ENCODE measurements at places on chromosomes 11 and 22. TPM values are rescaled to one million over a fixed set of nuclear protein-coding genes. Genes with fewer than 3 reads are reported as not detected.

DNA sequence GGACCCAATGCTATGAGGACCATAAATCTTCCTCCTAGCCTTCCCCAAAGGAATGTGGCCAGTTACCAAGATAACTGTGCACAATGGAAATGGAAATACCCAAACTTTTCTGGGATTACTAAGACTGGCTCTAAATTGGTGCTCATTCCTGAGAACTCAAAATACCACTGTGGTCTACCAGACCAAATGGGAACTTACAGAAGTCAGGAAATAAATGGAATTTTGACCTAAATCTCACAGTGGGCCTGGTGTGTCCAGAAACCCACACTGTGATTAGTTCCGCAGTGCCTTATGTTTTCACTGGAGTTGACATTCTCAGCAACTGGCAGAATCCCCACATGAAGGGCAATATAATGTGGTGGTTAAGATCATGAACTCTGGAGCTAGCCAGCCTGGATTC lies 99.4 kb upstream of the ZC3H12C start:
- no peak for DNase-seq

DNA sequence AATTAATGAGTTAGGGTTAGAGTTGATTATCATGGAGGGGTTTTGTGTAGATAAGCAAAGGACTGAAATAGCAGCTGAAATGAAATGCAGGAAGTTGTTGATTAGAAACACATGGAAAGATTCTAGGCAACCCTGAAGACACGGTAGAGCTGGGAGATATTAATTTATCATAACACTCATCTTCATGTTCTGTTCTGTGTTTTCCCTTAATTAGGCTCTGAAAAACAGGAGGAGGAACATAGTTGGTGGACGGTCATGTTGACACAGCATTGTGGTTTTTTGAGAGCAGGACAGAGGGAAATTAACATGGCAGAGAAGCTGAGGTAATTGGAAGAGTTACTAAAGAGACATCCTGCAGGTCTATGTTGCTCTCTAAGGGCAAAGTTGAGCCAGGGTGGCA lies 138.8 kb upstream of the UBASH3B start:
- DNase-seq, result no peak

DNA sequence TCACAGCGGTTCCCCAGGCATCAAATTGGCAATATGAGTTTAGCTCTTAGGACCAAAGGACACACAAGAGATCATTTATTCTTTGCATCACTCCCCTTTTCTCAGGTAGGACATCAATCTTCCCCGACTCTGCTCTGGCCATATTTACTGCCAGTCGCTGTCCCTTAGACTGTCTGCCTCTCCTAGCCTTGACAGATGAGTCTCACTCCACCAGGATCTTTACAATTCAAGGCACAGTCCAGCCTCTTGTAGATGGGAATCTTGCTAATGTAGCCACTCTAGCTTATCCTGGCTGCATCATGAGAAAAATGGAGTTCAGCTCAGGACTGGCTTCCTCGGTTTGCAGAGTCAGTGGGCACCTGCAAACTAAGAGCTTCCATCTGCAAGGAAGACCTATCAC lies 915.2 kb downstream of the NTM start:
- no peak for DNase-seq

DNA sequence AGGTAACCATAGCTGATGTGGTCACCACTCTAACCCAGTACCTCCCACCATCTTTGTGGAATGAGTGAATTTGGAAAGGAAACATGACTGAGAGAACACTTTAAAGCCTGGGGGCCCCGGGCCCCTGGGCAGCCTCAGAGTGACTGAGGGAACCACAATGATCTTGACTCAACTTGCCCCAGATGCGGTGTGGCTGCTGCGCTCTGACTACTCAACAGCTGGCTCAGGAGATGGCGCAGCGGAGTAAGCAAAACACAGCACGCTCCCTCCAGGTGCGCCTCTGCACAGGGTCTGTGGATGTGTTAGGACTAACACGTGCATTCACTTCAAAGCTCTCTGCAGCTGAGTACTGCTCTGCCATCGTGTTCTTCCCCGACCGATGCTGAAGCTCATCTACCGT lies 5.9 kb downstream of the RNF215 start:
- DNase-seq, result no peak

GRCh38 chr11:80280737-80281136 lies 839.9 kb upstream of the TENM4 start:
- DNase-seq, result no peak

- peak; percentile 48 for DNase-seq
These were observed 6.3 kb upstream of the FXYD2 start for GRCh38 chr11:117830674-117831351.

GRCh38 chr11:3036419-3036818 lies 20.8 kb downstream of the CARS1 start:
- DNase-seq, result no peak

- DNase-seq, result no peak
These were observed 5.3 kb downstream of the CASP12 start for GRCh38 chr11:104892723-104893511.

DNA sequence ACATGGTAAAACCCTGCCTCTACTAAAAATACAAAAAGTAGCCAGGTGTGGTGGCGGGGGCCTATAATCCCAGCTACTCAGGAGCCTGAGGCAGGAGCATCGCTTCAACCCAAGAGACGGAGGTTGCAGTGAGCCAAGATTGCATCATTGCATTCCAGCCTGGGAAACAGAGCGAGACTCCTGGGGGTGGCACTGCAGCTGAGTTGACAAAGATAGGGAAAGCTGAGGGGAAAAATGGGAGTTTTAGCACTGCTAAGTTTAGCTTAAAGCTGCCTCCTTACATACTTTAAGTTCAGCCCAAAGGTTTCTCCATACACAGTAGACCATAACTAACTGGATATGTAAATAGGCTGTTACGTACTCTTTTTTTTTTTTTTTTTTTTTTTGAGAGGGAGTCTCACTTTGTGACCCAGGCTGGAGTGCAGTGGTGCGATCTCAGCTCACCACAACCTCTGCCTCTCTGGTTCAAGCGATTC lies 9.0 kb upstream of the USP28 start:
- peak; percentile 54 for DNase-seq

GRCh38 chr22:46695346-46696228 lies 42.5 kb downstream of the CERK start:
- peak; percentile 33 for DNase-seq

- DNase-seq, result no peak
These were observed 25.5 kb upstream of the MALAT1 start for GRCh38 chr11:65473278-65473860.

GRCh38 chr11:603154-603553 lies 12.6 kb downstream of the IRF7 start:
- DNase-seq, result no peak

- no peak for DNase-seq
These were observed 76.1 kb downstream of the C11orf58 start for GRCh38 chr11:16814410-16815046.

DNA sequence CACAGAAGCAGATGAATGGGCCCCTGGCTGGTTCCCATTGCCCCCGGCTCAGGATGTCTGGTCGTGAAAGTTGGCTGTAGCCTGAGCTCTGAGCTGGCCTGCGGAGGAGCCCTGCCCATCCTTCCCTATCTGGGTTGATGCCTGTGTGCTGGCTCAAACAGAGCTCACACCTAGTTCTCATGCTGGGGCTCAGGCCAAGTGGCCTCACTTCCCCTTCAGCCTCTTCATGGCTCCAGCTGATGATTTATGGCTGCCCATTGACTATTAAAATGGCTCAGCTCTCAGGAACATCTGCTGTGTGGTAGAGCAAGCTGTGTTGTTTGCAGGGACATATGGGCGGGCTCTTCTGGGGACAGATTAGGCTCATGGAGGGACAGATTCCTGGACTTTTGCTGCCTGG lies 64.7 kb downstream of the ADAMTS15 start:
- no peak for DNase-seq

DNA sequence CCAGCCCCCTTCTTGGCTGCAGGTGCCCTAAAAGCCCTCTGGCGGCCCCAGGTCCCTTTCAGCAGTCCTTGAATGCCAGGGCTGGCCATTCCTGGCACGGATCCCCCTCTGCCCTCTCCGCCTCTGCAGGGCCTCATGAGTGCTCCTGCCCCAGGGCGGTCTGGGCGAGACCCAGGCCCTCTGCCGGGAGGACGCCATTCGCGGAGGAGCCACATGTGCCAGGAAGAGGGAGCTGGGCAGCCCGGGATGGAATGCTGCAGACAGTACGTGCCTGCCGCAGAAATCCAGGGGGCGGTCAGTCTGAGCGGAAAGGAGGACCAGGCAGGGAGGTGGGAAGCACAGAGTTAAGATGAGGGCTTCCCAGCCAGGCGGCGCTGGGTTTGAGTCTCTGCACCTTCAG lies 2.8 kb downstream of the CABP7 start:
- no peak for DNase-seq

GRCh38 chr11:65290448-65291165 lies 24.1 kb upstream of the CDC42EP2 start:
- DNase-seq, result no peak

The MACROD1 gene
- 30.9 TPM for total RNA-seq

The CSRP3 gene
- total RNA-seq, result not detected

The OR4D5 gene
- not detected for total RNA-seq

The CBLIF gene
- total RNA-seq, result not detected

The FAM227A gene
- 3.8 TPM for total RNA-seq

The SF3A1 gene
- total RNA-seq, result 70.1 TPM

The IGF2 gene
- total RNA-seq, result 1.2 TPM

The OR52H1 gene
- total RNA-seq, result 0.30 TPM

The TEX12 gene
- 0.21 TPM for total RNA-seq

The TNNI2 gene
- total RNA-seq, result not detected

The FLRT1 gene
- 1.7 TPM for total RNA-seq

Measured in H7 (cell line).